ENCODE measurements at places on chromosomes 1 and 21. TPM values are rescaled to one million over a fixed set of nuclear protein-coding genes. Genes with fewer than 3 reads are reported as not detected.

GRCh38 chr1:3892748-3893147, 7.3 kb downstream of the C1orf174 start:
- DNase-seq, result no peak

GRCh38 chr1:25699500-25700143, 83.0 kb downstream of the MAN1C1 start:
- DNase-seq, result no peak

- DNase-seq, result peak; percentile 20
Measured at GRCh38 chr1:75796376-75797272, at the start of gene MSH4. Gene MSH4, plus strand, starts transcription at chr1:75796882. Its CDS starts 104 bp downstream, at chr1:75796986.

Gene MAN1C1
- 5.1 TPM for total RNA-seq

GRCh38 chr1:237324226-237324625, 282.2 kb downstream of the RYR2 start:
- DNase-seq, result no peak

GRCh38 chr1:234665975-234666605, 56.1 kb upstream of the IRF2BP2 start:
- DNase-seq, result no peak

GRCh38 chr1:88783145-88783544, 99.1 kb downstream of the PKN2 start:
- DNase-seq, result no peak

Gene FCMR
- total RNA-seq, result 42.9 TPM

- no peak for DNase-seq
Measured at GRCh38 chr21:27156666-27157065, 189.8 kb upstream of the ADAMTS5 start.

- DNase-seq, result no peak
Measured at GRCh38 chr1:79448426-79448825, 441.9 kb upstream of the ADGRL4 start.

DNA sequence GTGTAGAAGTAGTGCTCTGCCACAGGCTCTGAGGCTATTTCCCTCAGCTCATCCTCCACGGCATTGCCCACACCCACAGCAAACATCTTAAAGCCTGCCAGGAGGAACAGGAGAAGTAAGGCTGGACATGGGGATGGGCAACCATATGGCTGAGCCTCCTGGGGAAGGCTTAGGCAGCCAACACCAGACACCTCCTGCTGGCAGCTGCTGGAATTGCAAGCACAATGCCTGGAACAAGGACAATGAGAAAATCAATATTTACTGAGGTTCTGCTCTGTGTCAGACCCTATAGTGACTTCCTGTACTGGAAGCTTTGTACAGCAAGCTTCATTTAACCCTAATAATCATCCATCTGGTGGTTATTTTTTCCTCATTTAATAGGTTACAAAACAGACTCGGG, 8.2 kb downstream of the MATN1 start:
- no peak for DNase-seq

Gene PRAMEF2
- not detected for total RNA-seq

DNA sequence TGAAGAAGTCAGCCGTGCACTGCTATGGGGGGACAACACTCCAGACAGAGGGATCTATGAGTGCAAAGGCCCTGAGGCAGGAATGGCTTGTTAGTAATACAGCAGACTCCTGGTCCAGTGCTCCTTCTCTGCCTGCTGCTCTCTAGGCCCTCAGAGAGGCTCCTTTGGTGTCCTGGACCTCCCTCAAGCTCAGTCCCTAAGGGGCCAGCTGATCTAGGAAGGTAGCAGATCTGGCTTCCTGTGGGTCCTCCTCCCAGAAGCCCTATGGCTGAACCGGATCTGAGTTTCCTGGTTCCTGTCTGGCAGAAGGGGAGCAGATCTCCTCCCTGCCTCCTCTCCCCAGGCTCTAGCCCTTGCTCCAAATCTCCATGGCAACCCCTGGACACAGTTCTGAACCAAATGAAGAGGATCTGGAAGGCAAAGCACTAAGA, at the start of gene LDLRAD2:
Gene LDLRAD2, plus strand, starts transcription at position 391 of the 431 bp plus-strand sequence. CDS start 187 bp downstream, outside the sequence.
- no peak for DNase-seq

DNA sequence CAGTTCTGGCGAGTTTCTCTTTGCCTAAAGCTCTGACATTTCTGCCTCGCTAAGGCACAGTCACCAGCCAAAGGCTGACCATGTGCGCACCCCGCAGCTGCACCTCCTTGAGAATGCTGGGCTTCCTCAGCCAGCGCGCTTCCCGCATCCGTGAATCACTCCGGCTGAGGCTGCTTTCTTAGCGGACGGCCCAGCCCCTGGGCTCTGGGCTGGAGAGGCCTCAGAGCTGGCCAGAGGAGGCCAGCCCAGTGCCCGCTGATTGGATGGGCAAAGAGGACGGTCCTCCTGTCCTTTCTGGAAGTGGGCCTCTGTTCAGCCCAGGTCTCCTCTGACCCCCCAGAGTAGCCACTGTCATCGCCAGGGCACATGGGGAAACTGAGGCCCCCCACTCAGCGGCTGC, 56.1 kb downstream of the PRDM16 start:
- no peak for DNase-seq

- DNase-seq, result no peak
Measured at GRCh38 chr1:64098846-64099582, 104.4 kb upstream of the UBE2U start.

GRCh38 chr21:42835211-42835610, 44.1 kb downstream of the WDR4 start:
- DNase-seq, result no peak

Gene FMN2
- total RNA-seq, result not detected

Gene NLRP3
- total RNA-seq, result 8.5 TPM

DNA sequence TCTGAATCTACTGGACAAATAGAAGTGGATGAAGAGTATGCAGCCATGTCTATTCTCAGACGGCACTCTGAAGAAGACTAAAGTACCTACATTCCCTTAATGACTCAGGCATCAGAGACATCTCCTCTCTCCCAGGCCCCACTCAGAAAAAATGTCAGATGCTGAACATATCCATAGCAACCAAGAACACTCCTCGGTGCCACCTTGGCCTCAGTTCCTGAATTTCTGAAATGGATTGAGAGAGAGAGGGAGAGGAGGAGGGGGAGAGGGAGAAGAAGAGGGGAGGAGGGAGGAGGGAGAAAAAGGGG, 16.0 kb upstream of the OVAAL start:
- no peak for DNase-seq

Measured in activated naive CD8-positive, alpha-beta T cell treated with anti-CD3 and anti-CD28 coated beads for 36 hours (primary cell).